Activated naive CD4-positive, alpha-beta T cell treated with anti-CD3 and anti-CD28 coated beads, Interleukin-2, amount 50 U/mL, for 72 hours (primary cell): ENCODE measurements at places on chromosomes 4 and X. TPM values are rescaled to one million over a fixed set of nuclear protein-coding genes. Genes with fewer than 3 reads are reported as not detected.

Gene CNGA1
- total RNA-seq: 0.55 TPM

Gene GLRA3
- not detected for total RNA-seq

Gene GPR143
- not detected for total RNA-seq

Gene CTPS2
- total RNA-seq: 8.4 TPM

Gene DUX4
- not detected for total RNA-seq

Gene NWD2
- total RNA-seq: not detected

Gene CT45A5
- total RNA-seq: not detected

Gene PSAPL1
- total RNA-seq: not detected

Gene LRIT3
- 0.20 TPM for total RNA-seq

Gene MID2
- total RNA-seq: 10.3 TPM

Gene CENPVL3
- total RNA-seq: not detected

Gene SCRG1
- not detected for total RNA-seq

Gene EXOC1L
- not detected for total RNA-seq

Gene POU3F4
- not detected for total RNA-seq

Gene DCTD
- total RNA-seq: 109 TPM

Gene RAB39B
- 13.4 TPM for total RNA-seq

Gene LARP1B
- 18.1 TPM for total RNA-seq

Gene TRO
- total RNA-seq: 4.8 TPM

Gene PDGFRA
- total RNA-seq: 0.41 TPM

Gene CTAG1A
- total RNA-seq: not detected

Gene F9
- not detected for total RNA-seq

Gene DGAT2L6
- not detected for total RNA-seq

Gene RPA4
- 0.62 TPM for total RNA-seq

Gene AMOT
- total RNA-seq: 2.3 TPM

Gene LEF1
- total RNA-seq: 205 TPM

Gene MUC7
- total RNA-seq: not detected

Gene NEUROG2
- not detected for total RNA-seq

Gene GPR34
- total RNA-seq: 0.23 TPM

Gene RASSF6
- total RNA-seq: not detected
